CD4-positive, alpha-beta T cell treated with Interleukin-2 at 100 ng/mL for 4 hours (primary cell): ENCODE measurements at places on chromosomes 5 and 9.

DNA sequence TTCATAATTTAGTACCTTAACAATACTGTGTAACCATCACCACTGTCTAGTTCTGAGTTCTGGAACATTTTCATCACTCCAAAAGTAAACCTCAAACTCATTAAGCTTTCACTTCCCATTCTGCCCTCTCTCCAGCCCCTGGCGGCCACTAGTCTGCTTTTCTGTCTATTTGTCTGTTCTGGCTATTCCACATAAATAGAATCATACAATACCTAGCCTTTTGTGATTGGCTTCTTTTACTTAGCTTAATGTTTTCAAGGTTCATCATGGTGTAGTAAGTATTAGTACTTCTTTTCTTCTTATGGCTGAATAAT, 138.7 kb downstream of the RAPGEF6 start:
- DNase-seq: no peak

DNA sequence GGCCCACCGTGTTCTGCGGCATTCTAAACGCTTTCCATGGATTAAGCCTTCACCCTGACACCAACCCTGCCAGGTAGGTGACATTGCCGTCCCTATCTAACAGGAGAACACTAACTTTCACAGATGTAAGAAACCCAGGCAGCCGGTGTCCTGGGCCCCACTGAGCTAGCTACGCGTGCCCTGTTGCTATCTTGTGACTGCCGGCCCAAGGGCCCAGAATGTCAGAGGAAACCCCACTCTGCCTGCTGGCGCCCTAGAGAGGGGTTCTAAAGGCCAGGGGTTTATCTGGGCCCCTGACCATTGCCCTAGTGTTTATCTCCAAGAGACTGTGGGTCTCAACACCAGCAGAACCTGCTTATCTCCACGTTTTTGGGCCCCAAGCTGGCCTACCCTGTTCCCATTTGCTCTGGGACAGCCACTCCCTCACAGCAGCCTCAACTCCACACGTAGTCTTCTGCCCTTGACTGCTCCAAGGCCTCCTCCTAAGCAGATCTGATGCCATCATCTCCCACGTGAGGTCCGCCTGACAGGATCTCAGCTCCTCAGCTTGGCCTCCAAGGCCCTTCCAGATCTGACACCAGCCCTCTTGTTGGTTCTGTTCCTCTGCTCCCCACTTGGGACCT, 18.1 kb upstream of the ZBTB34 start:
- no peak for DNase-seq

DNA sequence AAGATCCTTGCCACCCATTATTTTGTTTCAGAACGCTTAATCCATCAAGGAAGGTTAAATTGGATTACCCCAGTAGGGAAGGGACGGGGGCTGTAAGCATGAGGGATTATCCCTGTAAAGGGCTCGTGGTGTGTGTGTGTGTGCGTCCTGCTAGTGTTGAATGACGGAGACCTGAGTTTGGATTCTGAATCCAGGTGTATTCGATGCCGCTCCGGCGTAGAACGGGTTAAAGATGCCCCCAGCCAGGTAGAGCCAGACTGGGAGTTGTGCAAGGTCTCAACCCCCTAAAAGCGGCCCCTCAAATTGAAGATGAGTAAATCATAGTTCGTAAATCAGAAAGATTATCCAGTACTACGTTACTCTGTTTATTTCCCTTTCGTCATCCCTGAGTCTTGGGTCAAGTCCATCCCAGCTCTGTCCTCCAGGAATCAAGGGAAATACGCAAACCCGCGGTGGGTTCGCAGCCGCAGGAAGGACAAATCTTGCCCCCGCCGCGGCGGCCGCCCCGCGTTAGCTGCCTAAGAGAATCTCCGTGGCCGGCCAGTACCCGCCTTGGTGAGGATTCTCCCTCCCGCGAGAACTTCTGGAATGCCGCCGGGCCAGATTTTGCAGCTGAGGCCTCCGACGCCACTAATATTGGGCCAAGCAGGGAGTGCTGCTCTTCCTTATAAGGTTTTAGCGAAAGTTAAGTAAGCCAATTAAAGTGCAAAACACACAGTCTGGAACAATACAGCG, 586 bp upstream of the MTAP start:
- peak; percentile 14 for DNase-seq

- no peak for DNase-seq
Measured at GRCh38 chr9:126806336-126806735, 1.5 kb downstream of the ZBTB43 start.

DNA sequence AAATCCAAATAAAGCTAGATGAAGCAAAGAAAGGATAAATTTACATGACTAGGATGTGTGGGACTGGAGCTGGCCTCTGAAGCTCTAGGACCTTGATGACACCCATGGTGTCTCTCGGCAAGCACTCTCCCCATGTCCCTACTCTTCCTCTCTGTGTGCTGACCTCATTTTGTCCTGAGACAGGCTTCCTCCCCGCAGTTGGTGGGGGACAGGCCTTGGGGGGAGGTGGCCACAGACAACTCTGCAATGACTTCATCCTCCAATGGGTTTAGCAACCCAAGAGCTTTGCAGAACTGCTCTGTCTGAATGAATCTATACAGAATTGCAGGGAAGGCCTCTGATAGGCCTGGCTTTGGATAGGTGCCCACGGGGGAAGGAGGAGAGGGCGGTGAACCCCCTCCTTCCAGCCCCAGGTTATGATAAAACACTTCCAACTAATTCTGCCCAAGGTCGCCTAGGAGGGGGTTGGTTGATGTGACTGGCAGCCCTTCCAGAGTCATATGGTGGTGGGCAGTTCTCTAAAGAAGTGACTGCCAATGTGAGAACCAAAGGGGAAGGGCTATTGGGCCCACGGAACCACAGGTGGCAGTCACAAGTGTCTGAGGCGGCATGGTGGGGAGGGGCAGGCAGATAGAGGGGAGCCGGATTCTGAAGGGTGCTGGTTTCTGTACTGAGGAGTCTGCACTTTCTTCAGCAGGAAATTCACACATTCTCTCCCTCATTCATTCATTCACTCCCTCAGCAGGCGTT, 6.0 kb downstream of the SLC6A7 start:
- DNase-seq: no peak

DNA sequence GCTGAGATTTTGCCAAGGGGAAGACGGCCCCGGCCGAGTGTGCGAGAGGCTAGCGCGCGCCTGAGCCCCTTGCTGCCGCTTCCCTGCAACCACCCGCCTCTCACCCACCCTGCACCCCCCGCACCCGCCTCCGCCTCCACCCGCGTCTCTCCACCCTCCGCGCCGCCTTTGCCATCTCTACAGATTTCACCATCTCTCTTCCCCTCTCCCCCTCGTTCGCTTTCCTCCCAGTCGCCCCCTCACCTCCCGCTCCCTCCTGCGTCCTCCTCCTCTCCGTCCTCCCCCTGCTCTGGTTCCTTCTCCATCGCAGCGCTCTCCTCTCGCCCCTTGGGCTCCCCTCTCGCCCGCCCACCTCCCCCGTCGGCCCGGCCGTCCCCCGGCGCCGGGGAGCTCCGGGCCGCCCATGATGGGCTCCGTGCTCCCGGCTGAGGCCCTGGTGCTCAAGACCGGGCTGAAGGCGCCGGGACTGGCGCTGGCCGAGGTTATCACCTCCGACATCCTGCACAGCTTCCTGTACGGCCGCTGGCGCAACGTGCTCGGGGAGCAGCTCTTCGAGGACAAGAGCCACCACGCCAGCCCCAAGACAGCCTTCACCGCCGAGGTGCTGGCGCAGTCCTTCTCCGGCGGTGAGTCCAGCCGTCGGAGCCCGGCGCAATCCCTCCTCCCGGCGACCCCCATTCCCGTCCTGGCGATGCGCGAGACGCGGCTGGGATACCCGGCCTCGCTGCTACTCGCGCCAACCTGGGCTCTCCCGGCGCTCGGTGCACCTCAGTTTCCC, at the start of gene PRDM12:
Gene PRDM12 (plus strand): TSS at position 344 of the 778 bp plus-strand sequence. CDS start 60 bp downstream, at position 404.
- no peak for DNase-seq

- DNase-seq: no peak
Measured at GRCh38 chr5:179422908-179423481, 77.7 kb upstream of the ADAMTS2 start.

- no peak for DNase-seq
Measured at GRCh38 chr9:89340332-89340731, 22.0 kb downstream of the SECISBP2 start.

DNA sequence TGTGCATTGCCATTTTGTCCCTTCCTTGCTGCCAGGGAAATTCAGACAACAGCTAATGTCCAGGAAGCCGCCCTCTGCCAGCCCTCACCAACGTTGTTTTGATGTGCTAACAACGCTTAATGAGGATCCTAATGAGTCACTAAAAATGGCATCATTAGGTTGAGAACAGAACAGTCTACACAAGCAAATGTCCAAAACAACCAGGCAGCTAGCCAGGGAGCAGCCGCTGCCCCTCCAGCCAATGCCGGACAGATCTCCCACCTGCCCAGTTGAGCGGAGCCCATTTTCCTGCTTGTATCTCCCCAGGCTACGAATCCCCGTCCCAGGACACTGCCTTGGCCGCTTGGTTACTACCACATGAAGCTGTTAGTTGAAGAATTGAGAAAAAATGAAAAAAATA, 40.4 kb upstream of the UNC5A start:
- DNase-seq: no peak

DNA sequence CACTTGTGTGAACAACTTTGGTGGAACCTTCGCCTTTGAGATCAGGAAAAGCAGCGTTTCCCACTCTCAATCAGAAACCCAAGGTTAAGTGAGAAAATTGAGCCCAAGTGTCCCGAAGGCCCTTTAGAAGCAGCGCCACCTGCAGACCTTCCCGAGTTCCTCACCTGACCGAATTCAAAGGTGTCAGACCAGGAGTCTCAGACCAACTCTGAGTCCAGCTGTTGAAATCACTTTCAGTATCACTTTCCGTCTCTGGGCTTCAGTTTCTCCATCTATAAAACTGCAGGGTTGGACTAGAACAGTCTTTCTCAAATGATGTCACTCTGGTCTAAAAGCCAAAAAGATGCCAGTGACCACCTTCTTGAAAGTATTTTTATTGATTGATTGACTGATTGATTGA, 31.7 kb upstream of the GRHPR start:
- peak; percentile 27 for DNase-seq

DNA sequence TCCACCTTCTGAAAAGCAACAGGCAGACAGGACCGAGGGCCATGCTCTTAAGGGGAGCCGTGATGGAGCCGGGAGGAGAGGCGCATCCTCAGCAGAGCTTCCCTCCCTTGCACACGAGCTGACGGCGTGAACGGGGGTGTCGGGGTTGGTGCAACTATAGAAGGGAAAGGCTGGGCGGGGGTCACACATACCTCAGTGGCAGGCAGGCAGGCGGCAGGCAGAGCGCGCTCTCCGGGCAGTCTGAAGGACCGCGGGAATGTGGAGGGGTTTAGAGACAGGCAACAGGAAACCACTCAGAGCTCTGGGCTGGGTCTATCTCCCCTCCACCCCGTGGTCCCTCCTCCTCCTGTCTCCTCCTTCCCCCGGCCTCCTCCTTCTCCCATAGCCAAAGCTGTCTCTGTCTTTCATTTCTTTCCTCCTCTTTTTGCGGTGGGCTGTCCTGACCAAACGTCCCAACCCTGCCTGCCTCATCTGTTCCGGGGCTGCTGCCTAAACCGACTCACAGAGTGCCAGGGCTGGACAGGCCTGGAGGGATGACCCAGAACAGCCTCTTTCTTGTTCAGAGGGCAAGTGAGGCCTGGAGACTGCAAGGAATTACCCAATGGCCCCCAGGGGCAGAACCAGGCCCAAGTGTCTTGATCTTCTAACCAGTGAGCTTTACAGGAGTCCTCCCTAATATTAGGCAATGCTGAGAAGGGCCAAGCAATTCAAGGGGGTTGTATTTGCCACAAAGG, at the start of gene SPARC:
Gene SPARC (minus strand): TSS at position 242 of the 734 bp plus-strand sequence. CDS start 10,727 bp downstream, outside the sequence.
- no peak for DNase-seq

GRCh38 chr5:153562189-153562588, 71.7 kb downstream of the GRIA1 start:
- no peak for DNase-seq

GRCh38 chr5:159041444-159042198, 58.1 kb downstream of the EBF1 start:
- DNase-seq: no peak

DNA sequence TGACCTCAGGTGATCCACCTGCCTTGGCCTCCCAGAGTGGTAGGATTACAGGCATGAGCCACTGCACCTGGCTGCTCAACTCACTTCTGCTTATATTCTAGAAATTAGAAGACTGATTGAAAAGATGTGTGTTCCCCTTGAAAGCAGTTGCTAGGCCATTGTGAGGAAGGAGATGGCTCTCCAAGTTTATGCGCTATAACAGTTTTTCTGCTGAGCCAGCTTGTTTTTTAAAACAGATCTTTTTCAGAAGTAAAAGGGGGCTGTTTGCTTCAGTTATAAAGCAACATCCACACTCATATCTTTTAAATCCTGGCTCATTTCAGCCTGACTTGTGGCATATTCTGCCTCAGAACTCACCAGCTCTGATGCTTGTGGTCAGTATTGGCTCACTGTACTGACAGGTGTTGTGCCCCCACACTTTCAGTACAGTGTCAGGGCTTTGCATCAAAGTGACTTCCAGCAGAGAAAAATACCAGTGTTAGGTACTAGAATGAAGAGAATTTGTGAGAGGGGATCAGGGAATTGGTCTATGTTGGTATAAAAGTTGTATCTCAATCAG, 49.4 kb downstream of the NUP214 start:
- DNase-seq: no peak

GRCh38 chr9:86575825-86576525, 221.8 kb upstream of the TUT7 start:
- no peak for DNase-seq

- DNase-seq: no peak
Measured at GRCh38 chr5:38672059-38672788, 115.8 kb upstream of the LIFR start.

- DNase-seq: no peak
Measured at GRCh38 chr5:153551537-153552079, 61.1 kb downstream of the GRIA1 start.

GRCh38 chr5:141821430-141821925, 56.7 kb downstream of the PCDH1 start:
- DNase-seq: no peak

DNA sequence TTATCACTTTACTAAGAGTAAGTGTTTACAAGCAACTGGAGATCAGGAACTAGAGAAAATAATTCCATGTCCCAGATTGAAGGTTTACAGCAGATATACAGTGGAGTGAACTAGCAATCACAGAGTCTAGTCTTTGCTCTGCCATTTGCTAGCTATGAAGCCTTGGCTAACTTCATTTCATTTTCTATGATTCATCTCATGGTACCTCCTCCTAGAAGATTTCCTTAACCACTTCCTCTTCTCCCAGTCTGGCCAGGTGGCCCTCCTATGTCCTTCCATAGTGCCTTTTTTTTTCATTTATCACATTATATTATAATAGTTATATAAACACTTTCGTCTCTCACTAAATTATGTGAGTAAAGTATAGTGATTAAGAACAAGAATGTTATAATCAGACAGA, 52.1 kb downstream of the GRIA1 start:
- DNase-seq: no peak

DNA sequence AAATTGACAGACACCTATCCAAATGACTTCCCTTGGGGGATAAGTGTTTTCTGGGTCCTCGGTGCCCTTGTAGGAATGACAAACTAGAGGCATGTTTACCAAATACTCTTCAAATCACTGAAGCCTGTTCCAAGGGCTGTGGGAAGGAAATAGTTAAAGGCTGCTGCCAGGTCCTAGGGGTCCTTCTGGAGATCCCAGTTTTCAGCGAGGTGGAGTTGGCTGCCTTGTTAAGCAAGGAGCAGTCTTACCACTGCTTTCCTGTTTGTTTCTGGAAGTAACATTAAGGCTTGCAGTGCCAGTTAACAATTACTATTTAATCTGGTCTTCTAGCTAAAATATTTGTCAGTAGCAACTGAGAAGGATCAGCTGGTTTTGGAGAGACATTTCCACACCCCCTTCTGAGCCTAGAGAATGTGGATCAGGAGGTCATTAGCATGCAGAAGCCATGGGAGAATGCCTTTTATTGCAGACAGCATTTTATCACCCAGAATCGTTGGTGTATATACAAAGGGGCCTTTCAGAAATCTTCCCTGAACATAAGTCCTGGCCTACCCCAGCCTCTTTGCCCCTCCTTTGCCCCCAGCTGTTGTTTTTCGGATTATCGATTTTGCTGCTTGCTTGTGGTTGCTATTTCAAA, 238.8 kb downstream of the DMAC1 start:
- DNase-seq: no peak
